ENCODE measurements at places on chromosomes 4 and X.

DNA sequence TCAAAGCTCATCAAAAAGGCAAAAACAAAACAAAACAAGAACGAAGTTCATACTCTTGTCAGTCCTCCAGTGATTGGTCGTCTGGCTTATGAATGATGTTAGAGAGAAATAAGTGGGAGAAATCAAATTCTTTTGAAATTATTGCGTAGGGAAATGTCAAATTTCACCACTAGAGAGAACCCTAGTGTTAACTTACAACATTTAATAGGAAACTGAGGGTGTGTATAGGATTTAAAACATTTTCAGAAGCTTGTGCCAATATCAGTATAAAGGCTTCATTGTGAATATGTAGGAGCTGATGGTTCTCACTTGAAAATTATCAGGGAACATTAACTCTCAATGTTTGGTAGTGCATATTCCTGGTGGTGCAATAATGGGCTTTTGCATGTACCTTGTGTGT, 17.4 kb downstream of the ADH6 start:
- DNase-seq: no peak

DNA sequence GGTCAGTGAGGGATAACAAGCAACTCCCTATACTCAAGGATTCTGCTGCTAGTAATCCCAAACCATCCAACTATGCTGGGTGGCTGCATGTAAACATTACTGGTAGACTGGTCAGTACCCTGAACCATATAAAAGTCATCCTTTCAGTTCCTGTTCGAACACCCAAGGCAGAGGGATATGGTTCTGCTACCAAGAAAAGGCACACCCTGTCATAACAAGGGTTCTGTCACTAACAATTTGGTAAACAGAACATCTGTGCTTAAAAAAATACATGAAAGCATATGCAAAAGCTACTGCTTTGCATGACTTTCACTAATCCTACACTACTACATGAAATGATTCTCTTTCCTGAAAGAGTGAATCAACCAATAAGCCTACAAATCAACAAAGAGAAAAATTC, 76.8 kb upstream of the MCF2 start:
- no peak for DNase-seq

- no peak for DNase-seq
Measured at GRCh38 chrX:10159145-10159468, 2.3 kb downstream of the CLCN4 start.

GRCh38 chrX:68753218-68753617, 75.6 kb upstream of the EFNB1 start:
- no peak for DNase-seq

GRCh38 chrX:134625315-134625718, 33.0 kb downstream of the PLAC1 start:
- no peak for DNase-seq

DNA sequence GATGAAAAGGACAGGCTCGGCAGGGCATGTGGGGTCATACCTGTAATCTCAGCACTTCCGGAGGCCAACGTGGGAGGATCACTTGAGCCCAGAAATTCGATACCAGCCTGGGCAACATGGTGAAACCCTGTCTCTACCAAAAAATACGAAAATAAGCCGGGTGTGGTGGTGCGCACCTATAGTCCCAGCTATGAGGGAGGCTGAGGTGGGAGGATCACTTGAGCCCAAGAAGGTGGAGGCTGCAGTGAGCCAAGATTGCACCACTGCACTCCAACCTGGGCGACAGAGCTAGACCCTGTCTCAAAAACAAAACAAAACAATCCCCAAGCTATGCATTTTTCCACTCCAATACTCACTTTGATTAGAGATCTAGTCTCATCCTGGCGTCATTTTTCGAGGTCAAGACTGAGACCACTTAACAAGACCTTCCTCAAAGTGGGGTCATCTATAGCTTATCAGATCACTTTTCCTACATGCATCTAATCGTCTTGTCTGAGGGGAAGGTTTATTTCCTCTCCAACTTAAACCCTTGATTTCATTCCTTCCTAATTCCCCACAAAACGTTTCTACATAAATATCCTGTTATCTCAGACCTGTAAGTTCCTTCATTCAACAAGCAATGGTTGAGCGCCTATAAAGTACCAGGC, 1.3 kb downstream of the NKAP start:
- no peak for DNase-seq

- DNase-seq: no peak
Measured at GRCh38 chrX:152157042-152157441, 18.7 kb upstream of the MAGEA10 start.

DNA sequence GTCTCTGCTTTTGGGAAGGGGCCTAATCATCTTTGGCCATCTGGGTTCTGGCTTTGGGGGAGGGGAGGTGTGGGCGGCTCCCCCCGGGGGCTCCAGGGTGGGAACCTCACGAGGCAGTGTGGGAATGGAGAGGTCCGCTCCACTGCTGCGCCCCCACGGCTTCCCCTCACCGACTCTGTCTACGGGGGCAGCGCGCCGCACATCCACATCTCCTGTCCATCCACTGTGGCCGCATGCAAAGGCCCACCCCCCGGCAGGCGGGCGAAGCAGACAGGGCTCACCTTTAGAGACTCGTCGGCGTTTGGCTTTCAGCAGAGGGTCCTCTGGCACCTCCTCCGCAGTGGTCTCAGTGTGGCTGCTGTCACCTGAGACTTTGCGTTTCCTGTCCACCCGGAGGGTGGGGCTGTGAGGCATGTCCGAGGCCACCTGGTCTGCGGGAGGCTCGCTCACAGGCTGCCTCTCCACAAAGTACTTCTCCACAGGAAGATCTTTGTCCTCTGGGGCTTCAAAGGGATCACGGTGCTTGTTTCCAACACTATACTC, 33.6 kb downstream of the BCOR start:
- DNase-seq: no peak

GRCh38 chr4:130479020-130479419, 1383.1 kb downstream of the C4orf33 start:
- DNase-seq: no peak

DNA sequence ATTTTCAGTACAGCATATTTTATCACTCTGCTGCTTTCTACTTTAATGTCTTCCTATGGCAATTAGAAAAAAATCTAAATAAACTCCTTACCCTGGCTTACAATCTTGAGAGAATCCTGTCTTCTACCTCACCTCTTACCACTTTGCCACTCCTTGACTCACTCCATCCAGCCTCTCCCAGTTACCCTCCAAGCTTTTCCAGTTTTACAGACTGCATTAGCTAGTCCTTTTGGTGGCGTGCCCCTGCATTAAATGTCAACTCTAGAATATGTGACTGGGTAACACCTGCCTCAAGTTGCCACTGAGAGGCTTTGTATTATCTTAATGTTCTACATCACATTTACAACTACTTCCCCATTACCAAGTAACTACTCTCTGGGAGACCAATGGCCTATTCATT, 7.5 kb upstream of the CDKL2 start:
- DNase-seq: no peak

DNA sequence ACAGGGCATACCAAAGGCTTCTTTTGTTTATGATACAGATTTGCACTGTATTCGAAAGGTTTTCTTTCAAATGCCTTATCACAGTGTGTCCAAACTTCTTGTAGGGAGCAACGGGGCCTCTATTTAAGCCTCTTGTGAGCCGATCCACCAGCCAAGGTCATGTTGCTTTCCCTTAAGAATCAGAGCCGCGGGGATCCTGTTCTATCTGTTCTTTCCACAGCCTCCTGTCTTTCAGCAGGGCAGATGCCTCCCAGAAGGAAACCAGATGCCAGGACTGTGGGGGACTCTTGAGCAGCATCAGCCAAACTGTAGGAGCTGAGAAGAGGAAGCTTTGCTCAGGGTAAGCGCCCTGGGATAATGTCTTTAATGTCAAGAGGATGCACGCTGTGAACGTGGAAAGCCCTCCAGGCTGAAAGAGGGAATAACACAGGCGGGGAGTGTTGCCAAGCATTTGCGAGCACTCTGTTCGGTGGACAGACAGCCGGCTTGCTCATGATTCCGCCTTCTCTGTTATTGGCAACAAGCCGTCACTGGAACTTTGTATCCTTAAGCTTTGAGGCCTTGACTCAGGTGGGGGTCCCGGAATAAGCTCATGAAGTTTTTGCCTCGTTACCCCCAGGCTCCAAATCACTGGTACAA, 279.8 kb upstream of the FRG1 start:
- no peak for DNase-seq

- no peak for DNase-seq
Measured at GRCh38 chrX:122445466-122445865, 738.6 kb upstream of the GRIA3 start.

DNA sequence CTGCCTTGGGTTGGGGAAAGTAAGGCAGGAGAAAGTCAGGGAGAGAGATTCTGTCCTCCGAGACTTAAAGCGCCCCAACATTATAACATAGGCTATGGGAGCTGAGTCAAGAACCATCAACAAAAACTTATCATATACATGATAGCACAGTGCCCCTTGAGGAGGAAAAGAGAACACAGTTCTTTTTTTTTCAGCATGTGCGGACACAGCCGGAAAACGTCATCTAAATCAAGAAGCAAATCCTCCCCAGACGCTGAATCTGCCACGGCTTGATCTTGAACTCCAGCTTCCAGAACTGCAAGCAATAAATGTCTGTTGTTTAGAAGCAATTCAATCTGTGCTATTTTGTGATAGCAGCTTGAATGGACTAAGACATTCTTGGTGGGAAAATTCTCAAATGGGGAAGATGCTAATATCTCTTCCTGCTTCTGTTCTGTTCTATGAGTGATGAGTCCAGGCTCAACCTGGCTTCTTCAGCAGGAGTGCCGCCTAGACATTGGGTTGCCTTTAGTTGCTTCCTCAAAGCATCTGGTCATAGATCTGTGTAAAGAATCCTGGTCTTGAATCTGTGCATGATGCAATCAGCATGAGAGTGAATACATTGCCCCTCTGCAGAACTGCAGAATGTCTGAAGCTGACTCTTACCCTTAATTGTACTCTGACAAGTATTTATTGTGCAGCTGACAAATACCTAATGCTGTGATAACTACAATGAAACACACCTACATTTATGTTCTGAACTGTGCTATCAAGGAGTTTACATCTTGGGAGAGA, 549.8 kb upstream of the PRKX start:
- DNase-seq: no peak
